ENCODE measurements at places on chromosomes 2 and 18.

DNA sequence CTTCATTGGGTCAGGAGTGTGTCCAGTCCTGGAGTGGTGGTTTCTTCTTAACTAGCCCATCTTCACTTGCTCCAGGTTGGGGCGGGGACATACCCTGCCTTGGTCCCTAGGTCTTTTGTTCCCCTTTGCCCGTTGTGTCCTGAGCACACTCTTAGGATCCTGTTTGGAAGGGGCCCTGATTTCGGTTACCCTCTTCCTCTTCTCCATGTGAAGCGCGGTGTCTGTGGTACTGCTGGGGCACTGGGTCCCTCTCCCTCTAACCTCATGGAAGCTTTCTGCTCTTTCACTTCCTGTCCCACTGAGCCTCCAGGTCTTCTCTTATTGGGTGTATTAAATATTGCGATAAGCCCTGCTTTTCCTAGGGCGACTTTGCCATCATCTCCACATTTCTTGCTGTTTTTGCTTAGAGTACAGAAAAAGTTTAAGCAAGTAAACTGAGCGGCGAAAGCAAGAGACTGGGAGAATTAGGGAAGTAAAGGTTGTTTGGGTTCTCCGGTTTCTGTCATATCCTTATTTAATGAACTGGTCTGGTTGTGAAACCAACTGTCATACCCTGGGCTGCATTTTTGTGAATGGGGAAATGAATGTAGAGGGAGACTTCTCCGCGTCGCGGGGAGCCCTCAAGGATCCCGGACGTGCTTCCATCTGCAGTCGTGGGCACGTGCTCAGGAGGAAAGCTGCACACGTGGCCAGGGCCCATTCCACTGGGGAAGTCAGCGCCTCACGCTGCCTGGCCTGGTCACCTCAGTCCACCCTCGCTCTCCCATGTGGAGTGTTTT, 73.8 kb upstream of the B3GNT7 start:
- no peak for DNase-seq

DNA sequence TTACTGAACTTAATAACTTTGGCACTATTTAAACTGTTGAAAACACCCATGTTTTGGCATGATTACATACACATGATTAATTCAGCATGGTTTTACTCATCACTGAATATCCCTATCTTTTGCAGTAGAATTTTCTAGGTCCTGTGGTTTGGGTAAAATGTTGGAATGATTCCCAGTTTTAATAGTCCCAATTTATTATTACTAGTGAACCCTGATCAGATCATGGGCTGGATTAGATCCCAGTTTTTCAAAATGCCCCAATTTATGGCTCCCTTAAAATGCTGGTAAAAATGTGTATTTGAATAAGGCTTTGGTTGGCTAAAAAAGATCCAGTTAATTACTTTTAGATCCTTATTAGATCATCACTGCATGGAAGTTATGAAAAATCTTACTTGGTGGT, 273.6 kb upstream of the NRP2 start:
- DNase-seq, result no peak

DNA sequence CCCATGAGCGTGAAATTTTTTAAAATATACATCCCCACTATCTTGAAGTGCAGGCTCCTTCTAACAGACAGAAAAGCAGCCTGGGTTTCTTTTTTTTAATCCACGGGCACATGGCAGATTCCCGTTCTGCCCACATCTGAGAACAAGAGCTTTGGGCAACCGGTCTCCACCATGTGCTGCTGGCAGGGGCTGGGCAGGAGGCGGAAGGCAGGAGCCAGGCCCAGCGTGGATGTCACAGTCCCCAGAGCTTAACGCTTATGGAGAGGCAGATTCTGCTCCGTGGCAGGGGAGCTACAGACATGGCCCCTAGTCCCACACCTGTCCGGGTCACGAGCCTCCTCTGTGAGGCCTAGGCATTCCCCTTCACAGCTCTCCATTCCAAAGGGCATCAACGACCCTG, 503.0 kb upstream of the MYT1L start:
- DNase-seq, result no peak

GRCh38 chr2:7899923-7900322, 781.9 kb upstream of the ID2 start:
- no peak for DNase-seq

DNA sequence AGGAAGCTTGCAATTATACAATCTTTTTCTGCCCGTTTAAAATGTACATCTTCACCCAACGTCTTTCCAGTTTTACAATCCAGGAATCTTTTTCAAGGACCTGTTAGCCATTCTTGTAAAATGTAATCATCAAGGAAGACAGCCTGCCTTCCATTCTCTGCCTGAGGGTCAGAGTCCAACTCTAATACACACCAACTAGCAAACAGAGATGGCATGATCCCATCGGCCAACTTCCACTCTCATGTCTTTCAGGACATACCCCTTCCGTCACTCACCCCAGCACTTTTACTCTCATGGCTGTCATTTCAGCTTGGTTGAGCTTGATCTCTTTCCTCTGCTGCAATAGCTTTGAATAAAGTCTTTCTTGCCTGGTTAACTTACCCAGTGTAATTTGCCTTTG, 172.5 kb upstream of the NETO1 start:
- no peak for DNase-seq

- DNase-seq, result no peak
These were observed 7.3 kb downstream of the PXDN start for GRCh38 chr2:1736997-1737480.

DNA sequence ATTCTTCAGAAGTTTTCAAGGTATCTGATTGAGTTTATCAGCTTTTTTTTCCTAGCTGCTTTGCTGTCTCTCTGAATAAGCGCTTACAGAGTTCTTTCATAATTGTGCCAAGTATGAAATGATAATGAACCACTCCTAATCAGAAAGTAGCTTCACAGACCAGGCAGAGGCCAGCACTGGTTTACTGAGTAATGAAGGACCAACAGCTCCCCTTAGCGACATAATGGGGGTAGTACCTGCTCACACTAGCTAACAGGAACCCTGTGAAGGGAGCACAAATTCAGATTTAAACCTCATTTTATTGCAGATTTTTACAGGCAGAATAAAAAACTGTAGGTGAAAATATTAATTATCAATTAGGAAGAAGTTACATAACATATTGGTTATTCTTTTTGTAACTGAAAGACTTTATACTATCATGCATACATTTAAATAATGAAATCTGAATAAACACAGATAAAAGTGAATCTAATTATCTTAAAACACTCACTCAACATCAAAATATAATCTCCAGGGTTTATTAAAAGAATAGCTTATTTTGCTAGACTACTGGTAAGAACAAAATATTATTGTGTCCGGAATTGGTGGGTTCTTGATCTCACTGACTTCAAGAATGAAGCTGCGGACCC, 53.7 kb upstream of the LRRC30 start:
- DNase-seq, result peak; percentile 24

DNA sequence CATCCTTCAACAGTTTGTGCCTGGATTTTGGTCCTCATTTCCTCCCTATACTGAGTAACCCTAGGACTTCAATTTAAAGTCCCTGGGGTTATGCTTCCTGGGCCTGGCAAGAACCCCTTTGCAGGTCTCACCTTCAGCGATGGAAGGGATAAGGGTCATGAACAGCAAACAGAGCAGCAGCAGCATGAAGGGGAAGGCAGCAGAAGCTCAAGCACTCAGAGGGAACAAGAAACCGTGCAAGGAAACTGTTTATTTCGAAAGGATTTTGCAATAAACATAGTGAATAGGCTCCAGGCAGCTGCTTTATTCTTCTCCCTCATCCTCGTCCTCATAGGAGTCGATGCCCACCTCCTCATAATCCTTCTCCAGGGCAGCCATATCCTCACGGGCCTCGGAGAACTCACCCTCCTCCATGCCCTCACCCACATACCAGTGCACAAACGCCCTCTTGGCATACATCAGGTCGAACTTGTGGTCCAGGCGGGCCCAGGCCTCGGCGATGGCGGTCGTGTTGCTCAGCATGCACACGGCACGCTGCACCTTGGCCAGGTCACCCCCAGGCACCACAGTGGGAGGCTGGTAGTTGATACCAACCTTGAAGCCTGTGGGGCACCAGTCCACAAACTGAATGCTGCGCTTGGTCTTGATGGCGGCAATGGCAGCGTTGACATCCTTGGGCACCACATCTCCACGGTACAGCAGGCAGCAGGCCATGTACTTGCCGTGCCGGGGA, 2.8 kb upstream of the TUBA4B start:
- DNase-seq, result no peak

- DNase-seq, result no peak
These were observed 20.1 kb upstream of the SELENOI start for GRCh38 chr2:26325851-26326250.

- peak; percentile 50 for DNase-seq
These were observed 164.3 kb downstream of the NEDD4L start for GRCh38 chr18:58208207-58208932.

GRCh38 chr18:10689236-10690034, 163.6 kb downstream of the NAPG start:
- no peak for DNase-seq

DNA sequence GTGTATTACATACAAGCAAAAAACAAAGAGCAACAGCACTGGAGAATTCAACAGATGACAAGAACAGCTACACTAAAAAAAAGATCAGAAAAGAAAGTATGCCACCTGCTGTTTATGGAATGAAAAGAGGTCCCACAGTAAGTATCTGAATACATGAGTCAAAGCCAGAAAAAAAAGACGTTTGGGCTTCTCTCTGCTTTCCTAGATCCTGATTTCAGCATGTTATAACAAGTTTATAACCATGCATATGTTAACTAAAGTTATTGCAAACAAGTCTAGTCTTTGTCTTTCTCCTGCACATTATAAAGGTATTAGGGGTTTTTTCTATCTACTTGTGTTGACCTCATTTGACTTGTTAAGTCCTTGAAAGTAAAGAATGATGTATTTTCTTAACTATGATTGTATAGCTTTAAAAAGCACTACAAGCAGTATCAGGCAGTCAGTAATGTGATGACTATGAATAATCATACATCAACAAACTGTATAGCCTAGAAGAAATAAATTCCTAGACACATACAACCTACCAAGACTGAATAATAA, 108.5 kb upstream of the COL5A2 start:
- peak; percentile 55 for DNase-seq

GRCh38 chr2:232236200-232236599, 142.4 kb upstream of the ALPP start:
- DNase-seq, result no peak

GRCh38 chr2:70104231-70105111, 17.2 kb downstream of the PCBP1 start:
- no peak for DNase-seq

GRCh38 chr2:102708847-102709559, 52.8 kb upstream of the TMEM182 start:
- no peak for DNase-seq

- DNase-seq, result no peak
These were observed 12.7 kb downstream of the OLA1 start for GRCh38 chr2:174235680-174236079.
